ENCODE measurements at places on chromosomes 3 and 15. TPM values are rescaled to one million over a fixed set of nuclear protein-coding genes. Genes with fewer than 3 reads are reported as not detected.

DNA sequence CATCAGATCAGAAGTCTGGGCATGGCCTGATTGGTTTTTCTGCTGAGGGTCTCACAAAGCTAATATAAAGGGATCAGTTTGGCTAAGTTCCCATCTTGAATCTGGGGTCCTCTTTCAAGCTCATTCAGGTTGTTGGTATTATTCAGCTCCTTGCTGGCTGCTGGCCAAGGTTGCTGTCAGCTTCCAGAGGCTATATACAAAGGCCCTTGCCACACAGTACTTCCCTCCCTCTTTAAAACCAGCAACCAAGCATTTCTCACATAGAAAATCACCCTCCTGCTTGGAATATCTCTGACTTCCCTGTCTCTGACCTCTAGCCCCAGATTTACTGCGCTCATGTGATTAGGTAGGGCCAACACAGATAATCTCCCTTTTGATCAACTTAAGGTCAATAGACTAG, 442.9 kb downstream of the ERC2 start:
- no peak for DNase-seq

DNA sequence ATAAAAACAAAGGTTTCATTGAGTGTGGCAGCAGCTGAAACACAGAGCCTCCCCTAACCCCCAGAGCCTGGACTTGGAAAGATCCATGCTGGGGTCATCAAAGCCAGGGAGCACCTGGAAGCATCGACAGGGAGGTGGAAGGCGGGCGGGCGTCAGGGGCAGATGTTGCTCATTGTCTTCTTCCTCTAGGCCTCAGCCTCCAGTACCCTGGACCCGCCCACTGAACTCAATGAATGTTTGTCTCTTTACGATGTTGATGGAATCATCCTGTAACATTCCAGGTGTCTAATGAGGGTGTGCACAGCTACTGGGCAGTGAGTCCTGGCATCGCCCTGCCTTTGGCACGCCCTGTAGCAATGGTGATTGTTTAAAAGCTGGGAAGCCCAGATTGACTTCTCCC, 9.8 kb downstream of the GP5 start:
- DNase-seq = no peak

GRCh38 chr3:113070681-113071113, 79.9 kb downstream of the GTPBP8 start:
- no peak for DNase-seq

DNA sequence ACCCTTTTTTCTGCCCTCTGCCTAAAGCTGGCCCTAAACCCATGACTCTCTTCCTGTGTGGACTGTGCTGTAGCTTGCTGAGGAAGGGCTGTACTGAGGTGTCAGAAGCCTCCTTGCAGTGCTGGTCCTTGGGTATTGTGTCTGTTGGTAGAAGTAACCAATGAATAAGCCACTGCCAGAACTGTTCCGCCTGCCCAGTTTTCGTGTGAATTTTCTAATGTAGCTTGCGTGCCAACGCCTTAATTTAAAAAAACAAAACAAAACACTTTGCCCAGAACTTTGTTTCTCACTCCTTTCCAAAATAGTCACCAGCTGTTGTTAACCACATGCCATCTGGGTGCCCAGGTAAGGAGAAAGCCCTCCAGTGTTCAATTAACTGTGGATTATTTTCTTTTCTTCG, 101.9 kb downstream of the KLHL25 start:
- no peak for DNase-seq

DNA sequence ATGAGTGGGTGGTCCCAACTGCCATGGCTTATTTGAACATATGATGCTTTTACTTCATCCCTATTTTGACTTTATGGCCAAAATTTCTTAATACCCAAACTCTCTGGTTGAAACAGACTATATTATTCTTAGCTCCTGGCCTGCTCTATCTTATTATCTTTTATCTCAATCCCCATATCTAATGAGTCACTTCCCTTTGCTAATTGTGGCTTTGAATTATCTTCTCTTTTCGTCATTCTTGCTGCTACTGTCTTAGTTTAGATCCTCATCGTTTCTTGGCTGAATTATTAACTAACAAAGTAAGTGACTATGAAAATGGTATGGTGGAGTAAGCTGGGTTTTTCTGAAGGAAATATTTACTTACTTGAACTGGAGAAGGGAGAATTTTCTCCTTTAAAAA, 28.2 kb upstream of the DNAJC19 start:
- DNase-seq = no peak

GRCh38 chr3:62873761-62874710, 1.2 kb downstream of the CADPS start:
- DNase-seq = peak; percentile 75

- DNase-seq = no peak
Observed at GRCh38 chr3:43372007-43372740, 85.8 kb downstream of the SNRK start.

DNA sequence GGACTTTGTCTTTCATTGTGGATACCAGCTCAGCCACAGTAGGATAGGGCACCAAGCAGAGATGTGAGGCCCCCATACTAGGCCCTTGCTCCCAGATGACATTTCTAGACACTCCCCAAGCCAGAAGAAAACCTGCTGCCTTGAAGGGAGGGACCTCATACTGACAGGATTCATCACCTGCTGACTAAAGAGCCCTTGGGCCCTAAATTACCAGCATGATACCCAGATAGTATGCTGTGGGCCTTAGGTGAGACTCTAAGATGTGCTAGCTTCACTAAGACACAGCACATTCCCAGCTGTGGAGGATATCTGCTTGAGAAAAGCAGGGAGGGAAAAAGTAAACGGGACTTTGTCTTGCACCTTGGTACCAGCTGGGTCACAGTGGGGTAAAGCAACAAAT, 324.0 kb downstream of the TBL1XR1 start:
- DNase-seq = no peak

DNA sequence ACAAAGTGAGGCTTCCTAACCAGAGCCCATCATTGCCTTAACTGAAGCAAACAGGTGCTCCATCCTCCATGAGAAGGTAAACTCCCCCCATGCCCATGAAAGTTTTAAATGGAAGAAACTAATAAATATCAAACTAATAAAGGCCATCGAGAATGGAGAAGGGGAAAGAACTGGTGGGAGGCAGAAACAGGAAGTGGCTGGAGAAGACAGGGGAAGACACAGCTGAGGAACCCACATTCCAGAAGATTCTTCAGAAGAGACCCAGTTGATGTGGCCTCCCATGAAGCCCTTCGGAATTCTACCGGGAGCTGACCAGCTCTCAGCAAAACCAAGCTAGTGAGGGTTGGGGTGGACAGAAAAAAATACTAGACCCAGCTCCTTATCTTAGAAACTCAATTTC, 41.6 kb downstream of the SH3BP5 start:
- no peak for DNase-seq

- DNase-seq = no peak
Observed at GRCh38 chr3:109899925-109900324, 562.6 kb upstream of the DPPA4 start.

- no peak for DNase-seq
Observed at GRCh38 chr15:35305031-35305550, 220.0 kb upstream of the NANOGP8 start.

GRCh38 chr3:111885578-111885977, 26.5 kb downstream of the PHLDB2 start:
- no peak for DNase-seq

- DNase-seq = peak; percentile 53
Observed at GRCh38 chr3:11482021-11482420, 161.7 kb downstream of the VGLL4 start.

GRCh38 chr15:62698646-62699045, 343.9 kb upstream of the TPM1 start:
- DNase-seq = no peak

DNA sequence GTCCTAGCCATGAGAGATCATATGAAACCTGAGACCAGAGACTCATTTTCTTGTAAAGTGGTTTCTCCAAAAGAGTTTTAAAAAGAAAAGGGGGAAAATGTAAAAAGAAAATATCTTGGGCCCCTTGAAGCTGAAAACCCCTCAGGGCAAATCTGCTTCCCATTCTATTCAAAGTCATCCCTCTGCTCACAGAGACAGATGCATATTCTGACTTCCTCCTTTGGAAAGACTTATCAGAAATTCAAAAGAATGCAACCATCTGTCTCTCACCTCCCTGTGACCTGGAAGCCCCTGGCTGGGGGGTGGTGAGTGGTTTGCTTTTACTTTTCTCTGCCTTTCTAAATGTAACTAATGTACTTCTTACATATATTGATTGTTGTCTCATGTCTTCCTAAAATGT, 1154.8 kb downstream of the NSUN3 start:
- no peak for DNase-seq

DNA sequence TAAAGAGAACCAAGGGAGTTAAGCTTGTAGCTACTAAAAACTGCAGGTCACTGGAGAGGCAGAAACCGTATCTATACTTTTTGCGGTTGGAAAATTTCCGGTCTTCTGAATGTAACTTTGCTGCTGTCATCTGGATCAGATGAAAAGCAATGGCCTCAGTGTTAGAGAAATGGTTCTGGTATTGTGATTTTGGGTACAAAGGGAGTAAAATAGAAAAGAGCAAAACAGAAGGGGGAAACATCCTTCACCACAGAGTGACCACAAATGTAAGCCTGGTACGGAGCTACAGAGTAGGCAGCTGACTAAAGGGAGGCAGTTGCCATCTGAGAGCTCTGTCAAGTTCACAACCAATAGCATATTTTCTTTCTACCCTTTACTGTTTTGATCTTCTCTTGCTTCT, 5.6 kb downstream of the CD96 start:
- no peak for DNase-seq

GRCh38 chr3:193317682-193318300, 60.8 kb downstream of the ATP13A5 start:
- no peak for DNase-seq

DNA sequence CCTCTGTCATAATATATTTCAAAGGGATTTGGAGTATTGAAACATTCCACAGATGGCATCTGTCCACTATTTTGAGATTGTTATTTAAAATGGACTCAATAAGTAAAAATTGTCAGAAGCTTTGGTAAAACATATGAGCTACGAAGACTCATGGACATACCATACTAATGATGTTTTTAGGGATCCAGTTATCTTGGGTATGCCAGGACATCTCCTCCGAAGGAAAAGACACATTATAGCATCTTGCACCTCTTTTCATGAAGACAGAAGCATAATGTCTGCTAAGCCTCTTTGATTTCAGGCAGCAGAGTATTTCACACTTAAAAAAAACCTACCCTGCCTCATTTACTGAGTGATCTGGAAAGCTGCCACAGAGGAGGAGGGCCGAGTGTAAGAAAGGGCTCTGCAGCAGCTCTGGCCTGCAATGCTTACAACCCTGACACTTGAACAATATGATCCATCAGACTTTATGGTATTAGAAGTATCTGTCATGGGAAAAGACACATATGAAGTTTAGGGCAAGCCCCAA, 284.8 kb downstream of the TUSC7 start:
- no peak for DNase-seq

GRCh38 chr15:52551762-52552161, 17.1 kb downstream of the ARPP19 start:
- DNase-seq = no peak

ULK4 gene
- total RNA-seq = 11.8 TPM

COL8A1 gene
- total RNA-seq = 1.9 TPM

CHST2 gene
- total RNA-seq = 16.1 TPM

SPTBN5 gene
- total RNA-seq = 2.7 TPM

ADCY5 gene
- total RNA-seq = 81.3 TPM

RHOV gene
- total RNA-seq = 1.9 TPM

FSTL1 gene
- total RNA-seq = 58.4 TPM

MAPKAPK3 gene
- total RNA-seq = 8.6 TPM

PLA2G4F gene
- total RNA-seq = not detected

NCKIPSD gene
- total RNA-seq = 90.2 TPM

STX19 gene
- total RNA-seq = 0.50 TPM

All from dorsolateral prefrontal cortex (tissue), 122 donors.